Activated effector memory CD4-positive, alpha-beta T cell treated with anti-CD3 and anti-CD28 coated beads, Interleukin-2, amount 50 U/mL, for 16 hours (primary cell): ENCODE measurements at places on chromosomes 3 and 15.

GRCh38 chr3:128807186-128807830, 72.1 kb upstream of the ACAD9 start:
- DNase-seq = no peak

GRCh38 chr15:75868019-75868418, 24.8 kb downstream of the UBE2Q2 start:
- no peak for DNase-seq

DNA sequence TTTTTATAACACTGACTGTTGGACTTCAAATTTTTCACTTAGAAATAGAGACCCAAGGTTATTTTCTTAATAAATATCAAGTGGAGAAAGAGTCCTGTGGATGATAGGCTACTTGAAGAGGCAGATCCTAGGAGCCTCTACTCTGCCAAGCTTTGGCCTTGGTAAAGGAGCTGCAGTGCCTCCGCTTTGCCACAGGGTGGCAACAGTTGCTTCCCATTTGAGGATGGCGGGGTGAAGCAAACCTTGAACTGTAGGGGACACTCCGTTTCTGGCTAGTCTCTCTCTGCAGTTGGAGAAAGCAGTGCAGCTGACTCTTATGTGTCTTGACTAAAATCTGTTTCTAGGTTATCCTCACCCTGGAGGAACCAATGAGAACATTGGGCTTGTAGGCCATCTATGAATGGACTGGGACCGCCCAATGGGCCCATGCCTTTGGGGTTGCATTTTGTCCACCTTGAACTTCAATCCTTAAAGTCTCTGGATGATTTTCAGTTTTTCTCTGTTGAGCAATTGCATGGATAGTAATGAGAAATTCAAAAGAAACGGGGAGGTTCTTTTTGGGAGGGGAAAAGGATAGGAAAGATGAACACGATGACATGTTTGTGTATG, 9.8 kb downstream of the SCG5 start:
- peak; percentile 75 for DNase-seq

DNA sequence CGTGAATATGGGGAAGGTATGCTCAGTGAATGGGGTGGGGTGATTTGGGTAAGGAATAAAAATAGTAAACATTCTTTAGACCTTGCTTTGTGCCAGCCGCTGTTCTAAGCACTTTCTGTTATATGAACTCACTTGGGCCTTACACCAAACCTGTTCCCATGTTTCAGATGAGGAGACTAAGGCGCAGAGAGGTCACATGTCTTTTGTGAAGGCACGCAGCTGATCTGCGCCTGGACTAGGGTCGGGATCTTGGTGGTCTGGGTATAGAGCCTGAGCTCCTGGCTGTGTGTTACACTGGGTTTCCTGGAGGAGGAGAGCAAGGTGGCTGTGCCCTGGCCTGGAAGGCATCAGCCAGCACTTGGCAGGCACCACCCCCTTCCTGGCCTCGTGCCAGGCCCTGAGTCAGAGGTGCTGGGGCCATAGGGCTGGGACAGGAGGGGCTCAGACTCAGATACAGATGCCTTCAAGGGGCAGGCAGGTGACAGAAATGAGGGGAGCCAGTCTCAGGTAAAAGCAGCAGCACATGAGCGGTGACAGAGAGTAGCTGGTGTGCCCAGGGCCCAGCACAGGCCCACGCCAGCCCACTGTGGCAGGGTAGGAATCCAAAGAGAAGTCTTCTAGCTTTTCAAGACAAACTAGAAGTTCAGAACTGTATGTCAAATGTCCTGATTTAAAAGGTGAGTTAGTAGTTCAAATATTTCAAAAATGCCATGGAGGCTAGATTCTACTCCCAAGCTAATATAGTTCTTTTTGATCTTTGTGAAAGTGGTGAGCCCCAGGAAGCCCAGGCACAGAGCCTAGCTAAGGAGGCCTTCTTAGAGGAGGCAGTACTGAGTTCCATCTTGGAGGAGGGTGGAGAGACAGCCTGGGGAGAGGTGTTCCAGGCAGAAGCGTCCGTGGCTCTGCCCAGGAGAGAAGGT, 83.1 kb downstream of the DNAJB8 start:
- DNase-seq = peak; percentile 69

GRCh38 chr15:72169236-72169920, 28.2 kb downstream of the GRAMD2A start:
- DNase-seq = no peak
